ENCODE measurements at places on chromosomes 1 and 21.

DNA sequence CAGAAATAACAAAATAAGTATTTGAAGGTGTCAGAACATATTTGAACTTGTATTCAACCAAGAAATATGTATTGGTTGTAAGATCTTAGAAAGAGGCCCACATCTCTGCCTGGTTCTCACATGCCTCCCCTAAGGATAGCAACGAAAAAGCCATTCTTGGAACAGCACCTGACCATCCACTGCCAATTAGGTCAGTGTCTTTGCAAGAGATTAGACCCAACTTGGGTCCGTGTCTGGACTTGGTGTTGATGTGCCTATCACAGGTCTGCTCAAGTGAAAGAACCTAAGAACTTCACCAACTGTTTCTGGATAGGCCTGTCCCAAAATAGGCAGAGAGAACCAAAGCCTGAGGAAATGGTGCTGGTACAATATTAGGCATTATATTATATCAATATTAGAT, 46.0 kb upstream of the COG2 start:
- no peak for DNase-seq

DNA sequence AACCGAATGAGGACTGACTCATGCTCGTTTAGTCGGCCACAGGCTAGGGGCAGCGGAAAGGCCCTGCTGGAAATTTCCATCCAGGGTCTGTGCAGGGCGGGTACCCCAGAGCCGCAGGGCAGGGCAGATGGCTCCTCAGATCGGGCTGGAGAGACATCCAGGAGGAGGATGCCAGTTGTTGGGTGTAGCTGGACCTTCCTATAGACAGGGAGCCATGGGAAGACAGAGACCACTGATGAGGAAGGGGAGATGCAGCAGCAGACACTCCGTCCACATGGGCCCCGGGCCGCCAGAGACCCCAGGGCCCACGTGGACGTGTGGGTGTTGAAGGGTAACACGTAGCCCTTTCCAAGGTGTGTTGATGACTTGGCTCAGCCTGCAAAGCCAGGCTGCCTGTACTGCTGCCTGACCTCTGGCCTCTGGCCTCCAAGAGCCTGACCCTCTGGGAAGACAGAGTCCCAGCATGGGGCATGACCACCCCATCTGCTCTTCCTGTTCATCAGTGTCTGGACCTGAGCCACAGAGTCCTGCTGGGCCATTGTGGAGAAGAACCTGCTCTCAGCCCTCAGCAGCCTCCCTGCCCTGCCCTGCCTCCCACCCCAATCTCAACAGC, 4.8 kb downstream of the GNG4 start:
- peak; percentile 19 for DNase-seq

DNA sequence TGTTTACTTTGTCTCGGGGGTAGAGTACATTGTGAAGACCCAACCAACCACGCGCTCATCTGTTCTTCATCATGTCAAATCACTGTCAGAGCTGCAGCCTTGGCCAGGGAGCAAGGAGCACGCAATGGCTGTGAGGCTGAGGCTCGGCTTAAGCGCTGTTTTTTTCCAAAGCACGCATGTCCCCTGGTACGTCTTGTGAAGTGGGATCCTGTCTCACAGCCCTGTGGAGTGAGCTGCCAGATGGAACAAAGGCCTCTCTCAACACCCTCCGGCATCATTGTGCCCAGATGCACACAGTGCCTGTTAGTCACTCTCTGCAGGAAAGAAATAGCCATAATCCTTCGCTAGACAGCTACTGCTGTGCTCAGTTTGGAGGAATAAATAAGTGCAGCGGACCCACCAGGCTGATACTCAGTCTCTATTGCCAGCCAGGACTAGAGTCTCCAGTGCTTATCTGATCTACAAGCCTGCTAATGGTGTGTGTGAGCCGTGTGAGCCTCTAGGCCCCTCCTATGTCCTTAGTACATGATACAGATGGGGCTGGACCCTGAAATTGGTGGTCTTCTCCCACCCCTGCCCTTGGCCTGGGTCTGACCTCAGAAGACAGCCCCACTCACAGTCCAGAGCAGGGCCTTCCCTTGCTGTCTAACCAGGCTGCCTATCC, 91.3 kb upstream of the COA6 start:
- DNase-seq = no peak

GRCh38 chr1:197884173-197884572, 18.3 kb upstream of the C1orf53 start:
- no peak for DNase-seq

- DNase-seq = no peak
Measured at GRCh38 chr1:57839526-57839925, 415.7 kb upstream of the DAB1 start.

DNA sequence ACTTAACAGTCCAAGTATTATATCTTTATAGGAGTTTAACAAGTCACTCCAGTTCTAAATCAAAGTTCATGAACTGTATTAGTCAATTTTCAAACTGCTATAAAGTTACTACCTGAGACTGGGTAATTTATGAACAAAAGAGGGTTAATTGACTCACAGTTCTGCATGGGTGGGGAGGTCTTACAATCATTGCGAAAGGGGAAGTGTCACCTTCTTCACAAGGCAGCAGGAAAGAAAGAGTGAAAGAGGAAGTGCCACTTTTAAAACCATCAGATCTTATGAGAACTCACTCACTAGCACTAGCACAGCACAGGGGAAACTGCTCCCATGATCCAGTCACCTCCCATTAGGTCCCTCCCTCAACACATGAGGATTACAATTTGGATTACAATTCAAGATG, 70.0 kb downstream of the CLCA4 start:
- DNase-seq = no peak

- no peak for DNase-seq
Measured at GRCh38 chr21:38134084-38134873, 122.5 kb upstream of the KCNJ15 start.

Measured in activated CD8-positive, alpha-beta T cell treated with anti-CD3 and anti-CD28 coated beads, Interleukin-2, amount 10 ng/mL, durations not matched to agents 7 days and 5 days (primary cell).